ENCODE measurements at places on chromosomes 6 and 20.

DNA sequence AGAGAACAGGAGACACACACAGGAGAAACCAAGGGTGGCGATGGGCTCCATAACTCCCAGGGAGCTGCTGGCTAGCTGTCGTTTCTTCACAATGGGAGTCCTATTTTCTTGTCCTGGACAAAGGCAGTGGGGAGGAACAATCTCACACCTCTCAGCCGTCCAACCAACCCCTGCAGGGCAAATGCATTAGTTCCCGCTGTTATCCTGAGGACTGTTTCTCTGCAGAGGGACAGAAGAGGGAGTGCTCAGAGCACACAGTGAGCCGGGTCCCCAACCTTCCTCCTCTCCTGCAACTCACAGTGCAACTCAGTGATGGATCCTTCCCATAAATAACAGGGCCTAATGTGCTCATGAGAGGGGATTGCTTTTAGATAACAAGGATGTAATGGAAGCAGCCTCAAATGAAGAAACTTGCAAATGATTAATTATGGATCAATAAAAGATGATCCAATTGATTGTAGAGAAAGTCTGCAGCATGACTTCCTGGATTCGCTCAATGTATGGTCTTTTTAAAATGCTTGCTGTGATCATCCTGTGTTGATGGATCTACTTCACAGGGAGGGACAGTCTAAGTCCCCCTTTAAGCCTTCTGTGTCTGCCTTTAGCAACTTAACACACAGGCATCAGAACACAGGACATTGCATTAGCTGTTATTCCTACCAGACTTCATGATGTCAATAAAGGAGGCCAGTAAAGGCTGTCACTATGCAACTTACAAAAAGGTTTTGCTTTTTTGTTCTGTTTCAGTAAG lies 453.4 kb upstream of the AGPAT4 start:
- DNase-seq: peak; percentile 51

DNA sequence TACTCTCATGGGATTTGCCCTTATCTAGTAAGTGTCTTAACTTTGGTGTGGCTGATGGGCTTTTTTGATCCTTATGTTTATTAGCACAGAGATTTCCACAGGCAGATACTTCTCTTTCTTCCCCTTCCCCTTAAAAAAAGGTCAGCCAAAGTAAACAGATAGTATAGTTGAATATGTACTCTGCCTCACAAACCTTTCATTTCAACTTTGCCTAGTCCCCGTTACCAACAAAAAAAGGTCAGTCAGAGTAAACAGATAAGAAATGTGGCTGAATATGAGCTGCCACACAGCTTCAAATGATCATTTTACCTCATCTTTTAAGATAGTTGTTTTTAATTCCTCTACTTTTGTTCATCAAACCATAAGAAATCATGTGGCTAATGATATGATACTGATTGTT lies 34.1 kb upstream of the SLC35D3 start:
- no peak for DNase-seq

GRCh38 chr6:53119772-53120409 lies 28.8 kb downstream of the GCM1 start:
- DNase-seq: peak; percentile 29

DNA sequence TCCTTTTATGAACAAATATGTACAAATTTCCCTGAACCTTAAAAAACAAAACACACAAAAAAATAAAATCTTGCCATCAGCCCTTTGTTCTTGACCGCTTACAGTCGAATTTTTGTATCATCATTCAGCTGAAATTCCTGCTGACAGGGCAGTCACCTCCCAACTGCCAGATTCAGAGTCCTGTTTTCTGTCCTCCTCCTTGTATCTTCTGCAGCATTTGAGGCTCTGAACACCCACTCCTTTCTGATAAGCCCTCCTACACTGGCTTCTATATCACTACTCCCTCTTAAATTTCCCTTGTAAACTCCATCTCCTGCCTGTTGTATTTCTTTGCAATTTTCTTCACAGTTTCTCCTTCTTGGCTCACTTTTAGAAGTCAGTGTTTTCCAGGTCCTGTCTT lies 77.8 kb upstream of the CCN6 start:
- DNase-seq: no peak

GRCh38 chr20:14700639-14700960 lies 363.2 kb upstream of the FLRT3 start:
- DNase-seq: no peak

DNA sequence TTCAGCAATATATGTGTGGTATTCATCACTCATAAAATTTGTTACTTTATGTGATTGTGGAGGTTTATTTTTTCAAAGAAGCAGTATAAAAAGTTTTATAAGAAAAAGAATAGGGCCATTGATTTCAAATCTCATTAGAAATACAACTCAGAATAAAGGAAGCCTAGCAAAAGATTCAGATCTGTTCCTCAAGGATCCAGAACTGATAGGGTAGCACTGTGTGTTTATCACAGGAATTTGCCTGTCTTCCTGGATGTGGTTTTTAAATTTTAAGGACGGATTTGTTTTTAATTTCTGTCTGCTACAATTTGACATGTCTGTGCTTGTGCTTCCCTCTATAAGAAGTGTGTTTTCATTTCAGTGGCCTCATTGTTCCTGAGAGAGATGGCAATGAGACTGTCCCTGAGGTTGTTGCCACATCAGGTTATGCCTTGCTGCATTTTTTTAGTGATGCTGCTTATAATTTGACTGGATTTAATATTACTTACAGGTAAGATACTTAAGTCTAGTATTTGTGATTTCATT lies 74.6 kb downstream of the ATRN start:
- no peak for DNase-seq

DNA sequence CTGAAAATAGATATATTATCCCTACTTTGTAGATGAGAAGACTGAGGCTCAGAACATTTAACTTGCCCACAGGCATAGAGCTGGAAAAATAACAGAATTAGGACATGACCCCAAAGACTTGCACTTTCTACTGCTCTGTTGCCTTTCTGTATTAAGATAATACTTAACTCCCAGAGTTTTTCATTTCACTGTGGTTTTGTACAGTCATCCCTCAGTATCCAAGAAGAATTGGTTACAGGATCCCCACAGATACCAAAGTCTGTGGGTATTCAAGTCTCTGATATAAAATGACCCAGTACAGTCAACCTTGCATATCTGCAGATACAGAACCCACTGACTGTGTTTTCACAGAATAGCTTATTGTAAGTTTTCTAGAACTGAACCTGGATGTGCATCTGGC lies 16.8 kb downstream of the MRS2 start:
- DNase-seq: no peak

DNA sequence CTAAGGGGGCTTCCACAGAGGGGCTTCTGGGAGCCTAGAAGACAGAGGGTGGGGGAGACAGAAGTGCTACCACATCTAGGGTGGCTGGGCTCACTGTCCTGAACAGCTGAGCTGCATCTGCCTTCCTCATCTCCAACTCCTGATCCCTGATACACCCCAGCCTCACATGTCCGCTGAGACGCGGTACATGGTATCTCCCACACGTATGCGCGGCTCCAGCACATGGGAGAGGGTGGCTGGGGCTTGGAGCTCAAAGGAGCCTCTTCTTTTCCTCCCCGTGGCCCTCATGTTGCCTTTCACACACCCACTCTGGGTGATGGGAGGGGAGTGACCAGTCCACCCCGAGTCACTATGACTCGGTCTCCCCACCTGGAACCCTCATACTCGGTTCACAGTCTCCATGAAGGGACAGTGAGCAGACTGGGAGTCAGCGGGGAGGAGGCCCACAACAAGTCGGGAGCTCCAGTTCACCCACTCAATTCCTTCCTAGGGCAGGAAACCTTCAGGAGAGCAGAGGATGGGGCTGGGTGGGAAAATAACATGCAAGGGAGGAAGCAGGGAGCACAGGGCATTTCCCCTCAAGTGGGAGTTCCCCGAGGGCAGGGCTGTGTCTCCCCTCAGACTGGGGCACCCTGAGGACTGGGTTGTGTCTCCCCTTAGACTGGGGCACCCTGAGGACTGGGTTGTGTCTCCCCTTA lies 61.7 kb downstream of the MRPL14 start:
- no peak for DNase-seq

DNA sequence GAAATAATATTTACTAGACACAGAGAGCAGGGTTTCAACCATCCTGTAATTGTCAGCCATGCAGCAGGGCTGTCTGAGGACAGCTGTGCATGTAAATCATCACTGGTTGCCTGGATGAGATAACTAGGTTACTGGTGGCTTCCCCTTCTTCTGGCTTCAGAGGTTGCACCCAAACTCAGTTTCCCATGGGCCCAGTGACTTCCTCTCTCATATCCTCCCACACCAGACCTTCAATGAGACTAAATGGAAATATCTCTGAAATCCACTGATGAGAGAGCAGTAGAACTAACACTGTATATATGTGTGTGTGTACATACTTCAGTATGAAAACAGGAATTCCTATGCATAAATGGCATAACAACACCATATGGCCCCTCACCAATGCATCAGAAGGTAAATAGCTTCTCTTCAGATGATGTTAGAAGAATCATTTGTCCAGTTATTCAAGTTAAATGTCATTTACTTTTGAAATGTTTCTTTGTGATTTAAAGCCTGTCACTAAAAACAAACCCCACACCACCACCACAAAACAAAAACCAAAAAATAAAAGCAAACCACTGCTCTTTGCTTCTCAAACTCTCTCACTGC lies 51.0 kb upstream of the IL20RA start:
- no peak for DNase-seq

DNA sequence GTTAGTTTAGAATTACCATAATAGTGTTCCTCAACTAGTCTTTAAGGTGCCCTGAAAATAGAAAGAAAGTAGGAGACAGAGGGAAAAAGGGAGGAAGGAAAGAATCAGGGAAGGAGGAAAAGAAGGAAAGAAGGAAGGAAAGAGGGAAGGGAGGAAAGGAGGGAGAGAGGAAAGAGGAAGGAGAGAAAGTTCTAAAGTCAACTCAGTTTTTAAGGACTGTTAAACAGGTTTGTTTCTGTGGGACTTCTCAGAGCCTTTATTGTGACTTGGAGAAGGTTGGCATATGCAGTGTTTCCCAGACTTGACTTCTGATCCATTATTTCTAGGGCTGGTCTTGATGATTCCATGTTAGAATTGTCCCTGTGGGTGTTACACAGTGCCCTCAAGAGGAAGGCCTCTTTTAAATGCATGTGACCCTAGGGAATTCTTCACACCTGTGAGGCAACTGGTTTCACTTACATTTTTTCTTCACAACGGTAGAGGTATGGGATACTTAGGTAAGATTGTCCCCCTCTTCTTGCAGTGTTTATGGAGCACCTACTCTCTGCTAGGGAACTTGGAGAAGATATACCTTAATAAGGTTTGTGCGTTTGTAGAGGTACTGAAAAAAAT lies 132.7 kb upstream of the GMDS start:
- DNase-seq: no peak

- DNase-seq: peak; percentile 24
Measured at GRCh38 chr6:110491644-110492317, 15.4 kb upstream of the SLC22A16 start.

GRCh38 chr20:4726710-4727397 lies 5.1 kb downstream of the PRND start:
- no peak for DNase-seq

DNA sequence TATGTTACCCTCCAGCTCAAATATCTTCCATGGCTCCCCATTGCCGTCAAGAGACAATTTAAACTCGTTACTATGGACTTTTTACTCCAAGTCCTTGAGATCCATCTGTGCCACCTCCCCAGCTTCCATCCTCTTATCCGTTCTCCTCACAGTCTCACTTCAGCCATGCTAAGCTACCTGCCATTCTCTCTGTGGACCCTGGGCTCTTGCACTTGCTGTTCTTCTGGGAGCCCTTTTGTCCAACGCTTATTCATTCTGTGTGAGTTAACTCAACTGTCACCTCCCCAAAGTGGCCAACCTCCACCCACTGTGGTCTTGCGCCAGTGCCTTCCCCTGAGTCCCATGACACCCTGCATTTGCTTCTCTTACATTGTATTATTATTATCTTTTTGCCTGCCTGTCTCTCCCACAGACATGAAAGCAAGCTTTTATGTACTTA lies 132.4 kb downstream of the BCAS1 start:
- no peak for DNase-seq

DNA sequence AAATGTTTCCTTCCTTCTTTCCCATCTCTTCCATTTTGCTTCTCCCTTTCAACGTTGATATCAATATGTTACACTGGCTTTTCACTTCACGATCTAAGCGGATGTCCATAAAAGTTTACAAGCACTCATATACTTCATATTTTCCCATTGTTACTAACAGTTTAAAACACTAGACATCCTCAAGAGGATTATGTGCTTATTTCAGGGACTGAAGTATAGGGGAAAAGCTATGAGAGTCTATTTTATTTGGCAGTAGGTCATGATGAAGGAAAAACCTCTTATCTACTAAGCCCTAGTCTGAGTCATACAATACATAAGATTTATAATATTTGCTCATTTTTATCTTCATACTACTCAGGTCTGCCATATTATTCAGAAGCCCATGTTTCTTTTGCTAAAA lies 20.6 kb upstream of the EPB41L2 start:
- no peak for DNase-seq

GRCh38 chr20:57211406-57211805 lies 55.0 kb downstream of the BMP7 start:
- no peak for DNase-seq

- DNase-seq: no peak
Measured at GRCh38 chr6:7467007-7467897, 74.2 kb upstream of the DSP start.

GRCh38 chr6:117840541-117840983 lies 66.5 kb upstream of the SLC35F1 start:
- DNase-seq: peak; percentile 27

GRCh38 chr6:44431118-44431725 lies 43.7 kb downstream of the CDC5L start:
- peak; percentile 72 for DNase-seq

GRCh38 chr6:42774201-42774600 lies 7.7 kb upstream of the BICRAL start:
- no peak for DNase-seq

GRCh38 chr6:131761060-131761761 lies 46.6 kb upstream of the ENPP1 start:
- DNase-seq: no peak

DNA sequence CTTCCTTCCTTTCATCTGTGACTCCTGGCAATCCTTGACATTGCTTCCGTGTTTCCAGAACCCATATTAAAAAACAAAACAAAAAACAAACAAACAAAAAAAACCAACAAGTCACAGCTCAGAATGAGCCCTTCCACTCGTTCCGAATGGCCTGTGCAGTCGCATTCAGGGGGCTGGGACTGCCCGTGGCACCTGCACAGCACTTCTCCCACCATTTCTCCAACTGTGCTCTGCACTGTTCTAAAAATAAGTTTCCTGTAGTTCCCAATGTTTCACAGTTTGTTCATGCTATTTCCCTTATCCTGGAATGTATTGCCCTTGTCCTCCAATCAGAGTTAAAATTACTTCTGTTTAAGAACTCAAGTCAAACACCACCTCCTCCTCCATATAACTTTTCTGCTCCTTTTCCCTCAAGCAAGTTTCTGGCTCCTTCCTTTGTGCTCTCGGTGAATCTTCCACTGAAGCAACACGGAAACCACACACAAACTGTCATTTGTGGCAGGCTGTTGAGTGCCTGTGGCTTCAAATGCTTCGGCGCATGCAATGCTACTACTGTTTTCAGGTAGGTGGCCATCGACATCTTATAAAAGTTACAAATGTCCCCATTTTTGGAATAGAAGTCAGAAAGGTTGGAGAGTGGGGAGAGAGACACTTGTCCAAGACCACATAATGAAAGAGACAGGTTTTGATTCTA lies 57.7 kb downstream of the PDE10A start:
- no peak for DNase-seq

- DNase-seq: peak; percentile 35
Measured at GRCh38 chr6:155493694-155494143, 38.1 kb upstream of the NOX3 start.

GRCh38 chr6:108606250-108606690 lies 45.6 kb downstream of the FOXO3 start:
- DNase-seq: no peak
